ENCODE measurements at places on chromosomes 2 and 18. TPM values are rescaled to one million over a fixed set of nuclear protein-coding genes. Genes with fewer than 3 reads are reported as not detected.

Gene CELF4
- polyA plus RNA-seq = 0.21 TPM

Gene EGR4
- polyA plus RNA-seq = not detected

Gene EPB41L3
- polyA plus RNA-seq = 1.4 TPM

Gene UGGT1
- 13.4 TPM for polyA plus RNA-seq

Gene MAP3K19
- polyA plus RNA-seq = not detected

Gene MYOM1
- polyA plus RNA-seq = 21.6 TPM

Gene LRATD1
- polyA plus RNA-seq = 0.08 TPM

Gene WDSUB1
- 5.3 TPM for polyA plus RNA-seq
